ENCODE measurements at places on chromosomes 6 and 20.

DNA sequence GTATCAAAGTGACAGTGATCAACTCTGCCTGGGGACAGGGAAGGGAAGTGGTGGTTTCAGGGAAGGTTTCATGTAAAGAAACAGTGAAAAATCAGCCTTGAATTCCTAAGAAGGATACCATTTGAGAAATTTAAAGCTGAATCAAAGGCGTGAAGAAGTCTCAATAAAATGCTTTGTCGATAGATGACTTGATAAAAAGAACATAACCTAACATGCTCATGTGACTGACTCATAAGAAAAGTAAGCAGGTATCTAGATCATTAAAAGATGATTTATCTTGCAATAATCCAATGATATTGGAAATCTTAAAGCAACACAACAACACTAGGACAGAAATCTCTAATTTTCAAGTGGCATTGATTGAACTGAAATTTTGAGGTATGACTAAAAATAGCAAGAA is 14.3 kb downstream of the EDN1 start:
- DNase-seq: no peak

DNA sequence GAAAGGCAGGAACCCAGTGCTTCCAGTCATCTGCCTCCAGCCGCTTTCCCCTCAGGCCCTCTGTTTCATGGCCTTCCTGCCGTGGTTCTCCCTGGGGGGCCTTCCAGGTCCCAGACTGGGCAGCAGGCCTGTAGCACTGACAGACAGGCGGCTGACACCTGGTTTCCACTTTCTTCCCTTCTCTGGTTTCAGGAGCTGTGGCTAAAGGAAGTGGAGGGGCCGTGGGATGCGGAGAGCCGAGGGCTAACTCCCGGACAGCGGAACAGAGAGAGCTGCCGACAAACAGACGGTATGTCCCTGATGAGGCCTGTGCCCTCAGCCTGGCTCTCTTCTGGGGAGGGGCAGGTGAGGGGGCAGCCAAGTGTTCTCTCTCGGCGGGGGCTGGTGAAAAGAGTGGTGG is 12.5 kb downstream of the LRRC73 start:
- DNase-seq: no peak

DNA sequence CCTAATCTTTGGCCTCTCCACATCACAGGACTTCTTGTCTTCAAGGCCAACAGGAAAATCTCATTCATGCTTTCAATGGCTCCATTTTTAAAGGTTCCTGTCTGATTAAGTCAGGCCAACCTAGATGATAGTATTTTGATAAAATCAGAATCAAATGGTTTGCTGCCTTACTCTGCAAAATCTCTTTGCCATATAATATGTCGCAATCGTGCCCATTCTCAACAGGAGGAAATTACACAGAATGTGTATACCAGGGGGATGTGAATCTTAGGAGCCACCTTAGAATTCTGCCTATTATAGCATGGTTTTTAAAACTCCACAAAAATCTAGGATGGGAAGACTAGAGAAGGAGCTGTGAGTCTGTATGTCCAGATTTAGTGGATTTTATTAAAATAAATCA is 612.9 kb upstream of the MAN1A1 start:
- no peak for DNase-seq

DNA sequence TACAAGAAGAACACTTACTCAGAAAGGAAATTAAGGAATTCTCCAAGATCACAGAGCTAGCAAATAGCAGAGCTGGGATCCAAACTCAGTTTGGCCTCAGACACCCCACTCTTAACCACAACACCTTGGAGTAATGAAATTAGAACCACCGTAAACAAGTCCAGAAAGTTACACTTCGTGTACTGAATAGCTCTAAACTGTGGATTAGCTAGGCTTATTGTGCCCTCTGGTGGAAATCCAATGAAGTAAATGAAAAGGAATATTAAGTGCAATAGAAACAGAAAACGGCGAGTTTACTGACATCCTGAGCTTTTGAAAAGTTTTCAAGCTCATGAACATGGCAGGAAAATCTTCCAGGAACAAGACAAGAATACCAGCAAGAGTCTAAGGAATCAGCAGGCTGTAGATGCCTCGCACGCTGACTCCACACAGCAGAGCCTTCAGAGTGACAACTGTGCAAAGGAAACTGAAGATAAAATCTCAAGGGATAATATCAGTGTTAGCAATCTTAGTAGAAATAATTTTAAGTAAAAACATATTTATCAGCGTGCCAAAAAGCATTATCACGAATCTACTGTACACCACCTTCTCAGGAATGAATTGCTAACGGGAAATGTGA is 34.6 kb downstream of the FBXO5 start:
- no peak for DNase-seq

GRCh38 chr6:39056191-39056590 is 7.6 kb downstream of the GLP1R start:
- no peak for DNase-seq

- DNase-seq: no peak
These were observed 9.5 kb downstream of the TAAR2 start for GRCh38 chr6:132614554-132614953.

DNA sequence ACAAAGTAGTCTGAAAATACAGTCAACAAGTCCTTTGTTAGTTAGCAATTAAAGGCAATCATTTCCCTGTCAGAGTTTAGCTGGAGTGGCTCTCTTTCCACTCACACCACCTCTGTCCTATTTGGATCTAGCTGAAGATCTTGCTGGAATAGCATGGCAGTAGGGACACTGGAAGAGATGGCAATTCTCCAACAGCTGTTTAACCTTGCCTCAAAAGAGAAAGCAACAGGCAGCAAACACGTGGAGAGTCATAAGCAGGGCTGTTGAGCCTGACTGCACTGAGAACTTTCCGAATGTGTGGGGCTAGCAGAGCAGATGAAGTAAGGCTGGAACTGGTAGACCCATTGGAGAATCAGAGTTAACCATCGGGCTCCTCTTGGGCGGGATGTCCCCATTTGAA is 38.0 kb upstream of the PRSS35 start:
- DNase-seq: no peak

GRCh38 chr20:63741676-63742380 is 2.3 kb downstream of the SLC2A4RG start:
- DNase-seq: no peak

Data from stimulated activated CD8-positive, alpha-beta memory T cell treated with anti-CD3 and anti-CD28 coated beads, Interleukin-4, amount 100 ng/mL, for 4 hours (primary cell).